ENCODE measurements at places on chromosomes 2 and 18. TPM values are rescaled to one million over a fixed set of nuclear protein-coding genes. Genes with fewer than 3 reads are reported as not detected.

Gene DLX1
- not detected for total RNA-seq

Gene HOXD8
- 10.3 TPM for total RNA-seq

DNA sequence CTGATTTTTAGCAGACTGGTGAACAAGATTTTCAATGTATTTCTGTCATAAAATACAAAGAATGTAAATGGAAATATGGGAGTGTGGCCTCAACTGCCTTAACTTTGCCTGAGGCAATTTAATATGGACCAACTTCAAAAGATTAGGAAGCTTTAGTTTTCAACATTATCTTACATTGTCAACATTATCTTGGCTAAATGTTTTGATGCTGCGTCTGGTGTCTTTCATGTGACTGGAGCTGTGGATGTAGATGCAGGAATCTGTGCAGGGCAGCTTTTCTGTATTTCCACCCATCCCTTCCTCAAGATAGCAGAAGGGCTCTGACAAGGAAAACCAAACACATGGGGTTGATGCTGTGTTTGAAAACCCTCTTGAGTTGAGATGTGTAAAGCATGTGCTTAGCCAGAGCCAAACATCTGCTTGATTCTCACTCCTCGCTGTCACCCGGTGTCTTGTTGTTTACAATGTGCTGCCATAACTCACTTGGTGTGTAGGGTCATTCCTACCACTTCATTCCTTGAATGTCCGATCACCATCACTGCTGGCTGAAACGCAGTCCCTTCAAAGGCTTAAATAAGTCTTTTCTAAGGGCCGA lies 33.0 kb downstream of the COPS8 start:
- DNase-seq: peak; percentile 77
- H3K27ac ChIP-seq: peak overlapping the region; percentile 73
- no peaks in the 10 kb centered on the region for H3K27me3 ChIP-seq

DNA sequence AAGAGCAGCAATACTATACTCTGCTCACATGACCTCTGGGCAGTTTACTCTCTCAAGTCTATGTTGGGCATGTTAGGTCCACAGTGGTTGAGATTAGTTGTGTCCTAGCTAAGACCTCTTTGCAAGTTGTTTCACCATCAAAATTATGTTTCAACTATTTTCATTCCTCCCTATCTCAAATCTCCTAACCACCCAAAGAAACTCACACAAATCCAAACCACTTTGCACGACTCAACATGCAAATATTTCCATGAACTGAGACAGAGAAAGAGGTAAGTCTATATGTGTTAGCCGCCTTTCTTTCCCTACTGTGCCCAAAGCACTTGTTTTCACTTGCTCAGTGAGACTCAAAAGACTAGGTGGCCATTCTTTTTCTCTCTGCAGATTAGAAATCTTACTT lies 546.8 kb downstream of the TNS1 start:
- H3K4me3 ChIP-seq: no peak overlapping the region
- H3K27me3 ChIP-seq: no peaks in the 10 kb centered on the region
- no peaks in the 10 kb centered on the region for H3K36me3 ChIP-seq
- no peak overlapping the region for H3K27ac ChIP-seq
- H3K4me1 ChIP-seq: no peaks in the 10 kb centered on the region

DNA sequence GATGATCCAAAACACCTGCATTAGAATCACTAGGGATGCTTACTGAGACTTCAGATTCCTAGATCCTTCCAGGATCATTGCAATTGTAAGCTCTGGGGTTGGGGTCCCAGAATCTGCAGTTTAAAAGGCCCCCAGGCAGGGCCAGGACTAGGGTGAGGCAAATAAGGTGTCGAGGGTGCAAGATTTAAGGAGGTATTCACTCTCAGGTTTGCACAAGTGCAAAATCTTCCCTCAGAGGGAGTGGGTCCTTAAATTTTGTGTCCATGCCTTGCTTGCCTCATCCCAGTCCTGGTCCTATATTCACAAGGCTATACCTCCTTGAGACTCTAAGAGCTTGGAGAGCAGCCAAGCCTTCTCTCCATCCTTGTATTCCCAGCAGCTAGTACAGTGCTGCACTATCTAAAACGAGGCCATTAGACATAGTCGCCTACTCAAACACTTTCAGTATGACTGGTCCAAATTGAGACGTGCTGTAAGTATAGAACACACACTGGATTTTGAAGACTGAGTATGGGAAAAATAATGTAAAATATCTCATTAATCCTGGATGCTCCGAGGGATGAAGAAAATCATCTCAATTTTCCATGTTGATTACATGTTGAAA lies 31.6 kb upstream of the MREG start:
- no peaks in the 10 kb centered on the region for H3K4me1 ChIP-seq
- DNase-seq: no peak
- no peaks in the 10 kb centered on the region for H3K27me3 ChIP-seq
- no peak overlapping the region for H3K4me3 ChIP-seq

- H3K36me3 ChIP-seq: no peaks in the 10 kb centered on the region
- no peak for DNase-seq
- H3K27me3 ChIP-seq: no peaks in the 10 kb centered on the region
- H3K4me3 ChIP-seq: no peak overlapping the region
- no peak overlapping the region for H3K27ac ChIP-seq
- no peaks in the 10 kb centered on the region for H3K4me1 ChIP-seq
Observed at GRCh38 chr2:124778076-124778475, 753.0 kb downstream of the CNTNAP5 start.

GRCh38 chr2:18074476-18074875 lies 196.0 kb downstream of the KCNS3 start:
- H3K36me3 ChIP-seq: no peaks in the 10 kb centered on the region
- no peaks in the 10 kb centered on the region for H3K4me1 ChIP-seq
- no peak for DNase-seq
- no peaks in the 10 kb centered on the region for H3K27me3 ChIP-seq

DNA sequence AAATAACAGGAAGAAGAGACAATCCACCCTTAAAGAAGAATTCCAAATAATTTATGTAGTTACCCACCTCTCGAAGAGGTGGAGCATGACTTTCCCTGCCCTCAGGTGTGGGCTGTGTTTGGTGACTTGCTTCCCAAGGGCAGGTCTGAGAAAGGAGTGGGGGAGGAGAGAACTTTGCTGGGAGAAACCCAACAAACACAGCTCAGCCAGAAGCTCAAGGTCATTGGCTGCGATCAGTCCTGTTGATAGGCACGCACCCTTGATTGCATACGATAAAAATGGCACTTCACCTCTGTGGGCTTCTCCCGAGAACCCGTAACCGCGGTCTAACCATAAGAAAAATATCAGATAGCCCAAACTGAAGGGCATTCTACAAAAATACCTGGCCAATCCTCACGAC lies 157.5 kb upstream of the ID2 start:
- no peak overlapping the region for H3K4me3 ChIP-seq
- no peak for DNase-seq
- H3K27ac ChIP-seq: no peak overlapping the region
- no peaks in the 10 kb centered on the region for H3K36me3 ChIP-seq
- H3K27me3 ChIP-seq: no peaks in the 10 kb centered on the region

- H3K4me3 ChIP-seq: no peak overlapping the region
- no peaks in the 10 kb centered on the region for H3K27me3 ChIP-seq
- no peaks in the 10 kb centered on the region for H3K4me1 ChIP-seq
- no peaks in the 10 kb centered on the region for H3K36me3 ChIP-seq
Observed at GRCh38 chr2:226701052-226701451, 98.6 kb downstream of the IRS1 start.

DNA sequence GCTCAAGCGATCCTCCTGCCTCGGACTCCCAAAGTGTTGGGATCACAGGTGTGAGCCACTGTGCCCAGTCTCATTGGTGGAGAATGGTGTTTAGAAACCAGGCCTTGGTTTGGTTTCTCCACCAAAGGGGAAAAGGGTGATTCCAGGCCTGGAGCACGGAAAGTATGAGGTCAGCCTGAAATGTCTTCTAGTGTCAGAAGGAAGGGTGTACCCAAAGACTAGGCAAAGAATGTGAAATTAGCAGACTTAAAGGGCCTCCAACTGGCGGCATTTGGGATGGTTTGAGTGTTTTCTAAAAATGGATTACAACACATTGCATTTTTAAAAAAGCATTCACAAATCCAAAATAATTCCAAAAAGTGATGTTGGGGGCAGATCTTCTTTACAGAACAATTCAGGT lies 139.6 kb downstream of the SH3BP4 start:
- no peak overlapping the region for H3K4me3 ChIP-seq
- no peak overlapping the region for H3K27ac ChIP-seq
- H3K36me3 ChIP-seq: no peaks in the 10 kb centered on the region
- no peaks in the 10 kb centered on the region for H3K4me1 ChIP-seq
- no peaks in the 10 kb centered on the region for H3K27me3 ChIP-seq

- H3K36me3 ChIP-seq: no peaks in the 10 kb centered on the region
- no peaks in the 10 kb centered on the region for H3K4me1 ChIP-seq
- H3K27me3 ChIP-seq: no peaks in the 10 kb centered on the region
- no peak overlapping the region for H3K4me3 ChIP-seq
Observed at GRCh38 chr2:166632616-166633015, 138.6 kb upstream of the SCN7A start.

DNA sequence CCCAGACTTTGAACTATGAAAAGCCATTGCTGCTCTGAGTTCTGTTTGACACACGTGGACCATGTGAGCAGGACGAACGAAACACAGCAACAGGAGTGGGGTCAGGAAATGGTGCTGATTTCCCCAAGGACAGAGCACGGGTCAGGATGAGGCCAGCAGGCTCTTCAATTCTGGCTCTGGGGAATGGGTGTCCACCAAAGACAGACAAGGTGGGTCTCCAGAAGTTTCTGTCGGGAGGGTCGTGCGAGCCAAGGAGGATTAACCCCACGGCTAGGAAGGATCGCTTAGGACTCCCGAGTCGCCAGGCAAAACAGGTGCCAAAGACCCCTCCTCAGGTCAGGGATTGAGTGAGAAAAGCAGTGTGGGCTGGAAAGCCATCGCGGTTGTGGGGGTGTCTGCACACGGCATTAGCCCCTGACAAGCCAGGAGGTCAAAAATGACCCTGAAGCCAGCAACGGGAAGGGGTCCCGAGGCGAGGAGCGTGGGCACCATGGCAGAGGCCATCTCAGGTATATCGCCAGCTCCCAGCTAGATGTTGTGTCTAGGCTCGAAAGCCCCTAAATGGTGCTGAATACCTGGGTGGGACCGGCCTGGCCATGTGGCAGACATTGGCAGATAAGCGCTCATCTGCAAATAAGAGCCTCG lies 213.9 kb upstream of the SALL3 start:
- DNase-seq: no peak
- H3K4me3 ChIP-seq: no peak overlapping the region
- no peaks in the 10 kb centered on the region for H3K27me3 ChIP-seq
- no peak overlapping the region for H3K27ac ChIP-seq

- H3K36me3 ChIP-seq: no peaks in the 10 kb centered on the region
- no peaks in the 10 kb centered on the region for H3K27me3 ChIP-seq
- no peak overlapping the region for H3K27ac ChIP-seq
- no peak for DNase-seq
Observed at GRCh38 chr2:27128668-27129571, 5.3 kb downstream of the ABHD1 start.

DNA sequence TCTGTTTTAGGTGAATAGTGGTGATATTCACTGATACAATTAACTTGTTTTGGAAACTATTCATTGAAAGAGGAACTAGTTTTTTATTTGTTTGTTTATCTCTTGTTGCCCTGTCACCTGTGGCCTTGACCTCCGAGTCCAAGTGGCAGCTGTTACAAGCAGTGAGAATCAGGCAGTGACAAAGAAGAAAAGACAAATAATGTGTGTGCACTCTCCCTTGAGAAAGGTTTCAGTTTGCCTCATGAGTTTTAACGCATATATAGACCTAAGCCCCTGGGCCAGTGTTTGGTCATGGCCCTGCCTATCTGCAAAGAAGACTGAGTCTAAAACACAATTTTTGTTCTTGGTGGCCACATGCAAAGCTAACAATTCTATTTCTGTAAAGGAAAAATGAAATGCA lies 15.3 kb downstream of the KYNU start:
- H3K27me3 ChIP-seq: no peaks in the 10 kb centered on the region
- H3K4me1 ChIP-seq: no peaks in the 10 kb centered on the region
- no peak overlapping the region for H3K4me3 ChIP-seq
- DNase-seq: no peak
- H3K27ac ChIP-seq: no peak overlapping the region

GRCh38 chr2:230671117-230671516 lies 41.5 kb upstream of the CAB39 start:
- H3K4me1 ChIP-seq: peaks cover 20% of the 10 kb centered on the region
- H3K36me3 ChIP-seq: no peaks in the 10 kb centered on the region
- no peaks in the 10 kb centered on the region for H3K27me3 ChIP-seq
- no peak for DNase-seq
- H3K27ac ChIP-seq: no peak overlapping the region

DNA sequence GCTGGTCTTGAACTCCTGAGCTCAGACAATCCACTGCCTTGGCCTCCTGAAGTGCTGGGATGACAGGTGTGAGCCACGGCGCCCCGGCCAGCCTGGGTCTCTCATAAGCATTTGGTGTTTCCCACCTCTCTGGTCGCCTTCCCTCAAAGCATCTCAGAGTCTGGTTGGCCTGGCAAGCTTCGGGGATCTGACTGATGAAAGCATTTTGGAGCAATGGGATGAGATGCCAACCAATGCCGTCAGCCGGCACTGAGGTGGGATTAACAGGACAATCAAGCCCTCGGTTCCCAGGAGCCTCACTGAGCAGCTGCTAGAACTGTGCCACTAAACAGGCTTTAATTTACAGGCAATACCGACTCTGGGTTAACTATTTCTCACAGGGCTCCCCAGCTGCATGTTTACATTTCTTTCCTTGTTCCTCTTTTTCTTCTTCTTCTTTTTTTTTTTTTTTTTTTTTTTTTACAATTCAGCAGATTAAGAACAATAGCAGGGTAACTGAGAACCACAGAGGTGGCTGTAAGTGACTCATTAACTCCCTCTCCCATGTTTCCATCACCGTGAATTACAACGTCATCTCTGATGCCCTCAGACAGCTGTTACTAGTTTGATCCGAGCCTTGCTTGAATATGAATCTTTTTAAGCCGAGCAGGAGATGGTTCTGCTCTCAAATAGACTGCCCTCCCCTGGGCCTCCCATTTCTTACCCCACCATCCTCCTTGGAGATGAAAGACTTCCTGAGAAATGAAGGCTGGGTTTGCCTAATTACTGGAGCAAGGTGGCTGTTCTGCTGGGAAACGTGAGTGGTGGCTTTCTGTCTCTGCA lies 37.9 kb downstream of the ODC1 start:
- H3K27me3 ChIP-seq: no peaks in the 10 kb centered on the region
- DNase-seq: no peak
- H3K4me1 ChIP-seq: peaks cover 41% of the 10 kb centered on the region
- H3K4me3 ChIP-seq: no peak overlapping the region
- no peaks in the 10 kb centered on the region for H3K36me3 ChIP-seq

DNA sequence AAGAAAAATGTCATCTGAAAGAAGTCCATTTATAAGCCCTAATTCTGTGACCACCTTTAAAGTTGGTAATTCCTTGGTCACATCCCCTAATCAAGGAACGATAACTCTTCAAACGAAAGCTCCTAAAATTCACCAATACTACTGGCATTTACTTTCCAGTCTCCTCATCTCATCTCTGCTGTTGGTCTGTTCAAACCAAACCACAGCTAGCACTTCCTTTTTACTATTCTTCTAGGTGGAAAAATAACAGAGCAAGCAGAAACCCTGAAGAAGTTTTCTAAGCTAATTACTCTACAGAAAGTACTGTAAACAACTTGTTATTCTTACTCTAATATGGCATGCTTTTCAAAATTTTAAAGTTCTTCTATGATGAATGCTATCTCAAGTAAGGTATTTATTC lies 21.6 kb downstream of the TIA1 start:
- peaks cover 86% of the 10 kb centered on the region for H3K36me3 ChIP-seq
- DNase-seq: no peak
- H3K27ac ChIP-seq: no peak overlapping the region
- H3K4me3 ChIP-seq: no peak overlapping the region
- no peaks in the 10 kb centered on the region for H3K4me1 ChIP-seq
- H3K27me3 ChIP-seq: no peaks in the 10 kb centered on the region
